Activated CD4-positive, alpha-beta T cell treated with anti-CD3 and anti-CD28 coated beads, Interleukin-2, amount 10 ng/mL, durations not matched to agents 24 days and 14 days (primary cell): ENCODE measurements at places on chromosomes 6 and 20. TPM values are rescaled to one million over a fixed set of nuclear protein-coding genes. Genes with fewer than 3 reads are reported as not detected.

DNA sequence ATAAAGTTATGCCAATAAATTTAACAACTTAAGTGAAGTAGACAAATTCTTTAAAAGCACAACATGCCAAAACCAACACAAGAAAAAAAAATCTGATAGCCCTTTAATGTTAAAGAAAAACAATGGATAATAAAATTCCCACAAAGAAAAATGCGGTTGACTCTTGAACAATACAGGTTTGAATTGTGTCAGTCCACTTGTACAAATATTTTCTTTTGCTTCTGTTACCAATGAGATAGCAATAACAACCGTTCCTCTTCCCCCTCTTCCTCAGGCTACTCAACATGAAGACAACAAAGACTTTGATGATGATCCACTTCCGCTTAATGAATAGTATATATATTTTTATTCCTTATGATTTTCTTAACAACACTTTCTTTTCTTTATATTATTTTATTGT is 283.9 kb upstream of the MAN1A1 start:
- DNase-seq, result no peak
- peaks cover 4% of the 10 kb centered on the region for H3K4me1 ChIP-seq
- no peak overlapping the region for H3K4me3 ChIP-seq
- no peaks in the 10 kb centered on the region for H3K36me3 ChIP-seq
- peaks cover 10% of the 10 kb centered on the region for H3K27me3 ChIP-seq

DNA sequence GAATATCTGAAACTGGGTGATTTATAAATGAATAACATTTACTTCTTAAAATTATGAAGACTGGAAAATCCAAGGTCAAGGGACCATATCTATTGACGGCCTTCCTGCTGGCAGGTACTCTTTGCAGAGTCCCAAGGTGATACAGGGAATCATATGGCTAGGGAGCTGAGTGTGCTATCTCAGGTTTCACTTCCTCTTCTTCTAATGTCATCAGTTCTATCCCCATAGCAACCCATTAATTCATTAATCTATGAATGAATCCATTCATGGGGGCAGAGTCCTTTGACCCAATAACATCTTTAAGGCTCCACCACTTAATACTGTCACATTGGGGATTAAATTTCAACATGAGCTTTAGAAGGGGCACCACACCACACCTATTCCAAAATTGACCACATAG is 772.0 kb downstream of the HACE1 start:
- no peaks in the 10 kb centered on the region for H3K4me1 ChIP-seq
- H3K4me3 ChIP-seq, result no peak overlapping the region
- H3K36me3 ChIP-seq, result no peaks in the 10 kb centered on the region
- no peak overlapping the region for H3K27ac ChIP-seq
- DNase-seq, result no peak
- no peaks in the 10 kb centered on the region for H3K27me3 ChIP-seq

DNA sequence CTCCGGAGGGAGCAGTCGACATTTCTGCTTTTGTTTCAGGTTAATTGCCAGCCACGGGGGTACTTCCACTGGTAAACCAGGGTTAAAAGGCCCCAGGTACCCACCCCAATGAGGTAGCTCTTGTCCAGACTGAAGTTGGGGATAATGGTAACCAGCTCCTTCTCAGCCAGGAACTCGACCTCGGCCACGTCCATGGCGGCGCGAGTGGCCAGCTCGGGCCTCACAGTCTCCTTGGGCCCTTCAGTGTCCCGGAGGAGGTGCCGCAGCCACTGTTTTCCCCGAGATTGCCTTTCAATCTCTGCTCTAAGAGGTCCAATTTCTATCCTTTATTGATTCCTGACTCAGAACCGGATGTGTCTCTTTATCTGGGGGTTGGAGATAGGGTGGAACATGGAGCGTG is 13.7 kb downstream of the ARHGAP40 start:
- H3K4me3 ChIP-seq, result no peak overlapping the region
- H3K36me3 ChIP-seq, result no peaks in the 10 kb centered on the region
- H3K27ac ChIP-seq, result no peak overlapping the region
- DNase-seq, result no peak
- no peaks in the 10 kb centered on the region for H3K4me1 ChIP-seq

DNA sequence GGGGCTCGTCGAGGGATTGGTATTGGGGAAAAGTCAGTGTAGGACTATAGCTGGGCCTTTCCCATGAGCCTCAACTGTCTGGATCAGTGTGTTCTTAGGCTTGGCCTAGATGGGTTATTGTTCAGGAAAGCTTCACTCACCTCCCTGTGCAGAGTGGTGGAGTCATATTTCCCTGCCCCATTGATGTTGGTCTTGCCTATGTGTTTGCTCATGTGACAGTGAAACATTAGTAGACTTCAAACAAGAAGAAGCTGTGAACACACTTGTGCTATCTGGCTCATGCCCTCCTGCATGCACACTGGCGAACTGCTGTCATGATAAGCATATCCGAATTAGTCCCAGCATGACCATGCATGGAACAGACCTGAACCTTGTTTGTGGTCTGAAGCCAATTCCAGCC is 171.1 kb downstream of the DHX35 start:
- no peak overlapping the region for H3K27ac ChIP-seq
- H3K4me3 ChIP-seq, result no peak overlapping the region
- DNase-seq, result no peak
- no peaks in the 10 kb centered on the region for H3K36me3 ChIP-seq

- no peak for DNase-seq
- no peak overlapping the region for H3K4me3 ChIP-seq
- H3K27me3 ChIP-seq, result no peaks in the 10 kb centered on the region
- no peak overlapping the region for H3K27ac ChIP-seq
- H3K36me3 ChIP-seq, result peaks cover 52% of the 10 kb centered on the region
Observed at GRCh38 chr6:45500924-45501816, 123.4 kb upstream of the SUPT3H start.

KHDRBS2 gene
- total RNA-seq, result not detected in 2 replicates

- no peaks in the 10 kb centered on the region for H3K27me3 ChIP-seq
- no peak overlapping the region for H3K27ac ChIP-seq
- no peak for DNase-seq
- no peaks in the 10 kb centered on the region for H3K36me3 ChIP-seq
- H3K4me1 ChIP-seq, result peaks cover 1% of the 10 kb centered on the region
Observed at GRCh38 chr20:3553663-3554062, 82.8 kb downstream of the ATRN start.

PROKR2 gene
- not detected in 2 replicates for total RNA-seq

GRCh38 chr6:139295901-139296300 is 4.1 kb upstream of the TXLNB start:
- peak; percentile 38 for DNase-seq
- no peak overlapping the region for H3K27ac ChIP-seq
- no peak overlapping the region for H3K4me3 ChIP-seq
- no peaks in the 10 kb centered on the region for H3K27me3 ChIP-seq

KHDC1 gene
- 5.1 and 5.2 TPM in 2 replicates for total RNA-seq

CHRNA4 gene
- not detected in 2 replicates for total RNA-seq

GRCh38 chr6:26457806-26458688 is at the start of gene BTN2A1:
Gene BTN2A1, plus strand, starts transcription at chr6:26457955. Its CDS starts 682 bp downstream, at chr6:26458637.
- H3K4me3 ChIP-seq, result peak within 1 kb of the TSS; percentile 95
- H3K4me1 ChIP-seq, result peaks cover 48% of the 10 kb centered on the region
- peaks cover 39% of the 10 kb centered on the region for H3K36me3 ChIP-seq
- no peaks in the 10 kb centered on the region for H3K27me3 ChIP-seq
- H3K27ac ChIP-seq, result peak within 1 kb of the TSS; percentile 94
- DNase-seq, result peak; percentile 92

DNA sequence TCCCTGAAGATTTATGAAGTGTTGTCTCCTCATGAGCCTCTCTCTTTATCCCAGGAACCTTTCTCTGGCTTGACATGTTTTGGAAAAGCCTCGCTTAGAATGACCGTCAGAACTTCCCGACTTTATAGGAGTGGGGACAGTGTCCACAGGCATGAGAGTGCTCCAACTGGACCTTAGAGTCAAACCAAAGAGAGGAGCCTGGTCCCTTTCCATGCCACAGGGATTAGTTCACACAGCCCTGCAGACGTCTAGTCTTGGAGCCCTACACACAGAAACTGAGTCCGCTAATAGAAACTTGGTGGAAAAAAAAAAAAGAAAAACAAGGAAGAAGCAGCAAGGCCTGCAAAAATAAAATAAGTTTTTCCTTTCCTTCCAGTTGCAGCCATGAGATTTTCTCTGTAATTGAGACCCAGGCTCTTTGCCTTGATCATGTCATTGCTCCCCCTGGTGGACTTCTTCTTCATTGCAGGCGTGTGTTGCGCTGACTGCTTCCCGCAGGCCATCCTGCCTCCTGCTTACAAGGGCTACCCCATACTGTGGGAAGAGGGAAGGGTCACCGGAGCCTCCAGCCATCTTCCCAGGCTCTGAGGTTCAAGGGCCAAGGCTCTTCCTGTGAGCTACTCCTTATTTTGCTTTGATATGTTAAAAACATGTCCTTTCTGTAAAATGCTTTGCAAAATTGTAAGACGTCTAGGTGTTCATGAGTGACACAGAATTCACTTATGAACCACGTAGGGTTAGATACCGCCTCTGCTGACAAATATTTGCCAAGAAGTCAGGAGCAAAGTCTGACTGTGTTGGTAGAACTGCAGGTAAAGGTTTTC is 201.0 kb downstream of the UST start:
- peaks cover 2% of the 10 kb centered on the region for H3K4me1 ChIP-seq
- DNase-seq, result peak; percentile 93
- H3K4me3 ChIP-seq, result no peak overlapping the region
- no peaks in the 10 kb centered on the region for H3K36me3 ChIP-seq

GRCh38 chr6:42388046-42388445 is 63.7 kb downstream of the TRERF1 start:
- H3K36me3 ChIP-seq, result peaks cover 27% of the 10 kb centered on the region
- no peaks in the 10 kb centered on the region for H3K27me3 ChIP-seq
- peak overlapping the region; percentile 100 for H3K27ac ChIP-seq
- no peak for DNase-seq

DNA sequence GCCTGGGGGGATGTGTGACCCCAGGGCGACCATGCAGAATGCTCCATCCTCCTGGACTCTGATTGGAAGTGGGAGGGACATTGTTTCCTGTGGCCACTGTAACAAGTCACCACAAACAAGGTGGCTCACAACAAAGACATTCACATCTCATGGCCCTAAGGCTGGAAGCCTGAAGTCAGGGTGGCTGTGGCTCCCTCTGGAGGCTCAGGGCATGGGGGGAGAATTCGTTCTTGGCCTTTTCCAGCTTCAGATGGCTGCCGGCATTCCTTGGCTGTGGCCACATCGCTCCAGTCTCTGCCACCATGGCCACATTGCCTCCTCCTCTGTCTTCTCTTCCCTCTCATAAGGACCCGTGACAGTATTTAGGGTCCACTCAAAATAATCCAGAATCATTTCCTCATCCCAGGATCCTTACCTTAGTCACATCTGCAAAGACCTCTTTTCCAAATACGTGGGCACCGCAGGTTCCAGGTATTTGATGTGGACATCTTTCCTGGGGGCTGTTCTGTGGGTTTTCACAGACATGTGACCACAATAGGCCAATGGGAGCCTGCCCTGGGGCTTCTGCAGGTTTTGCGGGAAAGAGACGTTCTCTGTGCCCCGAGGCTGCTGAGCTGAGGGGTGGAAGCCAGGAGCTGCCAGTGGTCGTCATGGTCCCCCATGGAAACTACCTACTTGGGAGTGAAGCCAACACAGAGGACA is 249.3 kb downstream of the PREX1 start:
- H3K36me3 ChIP-seq, result no peaks in the 10 kb centered on the region
- no peak overlapping the region for H3K27ac ChIP-seq
- no peak for DNase-seq
- no peak overlapping the region for H3K4me3 ChIP-seq
- peaks cover 10% of the 10 kb centered on the region for H3K27me3 ChIP-seq

DNA sequence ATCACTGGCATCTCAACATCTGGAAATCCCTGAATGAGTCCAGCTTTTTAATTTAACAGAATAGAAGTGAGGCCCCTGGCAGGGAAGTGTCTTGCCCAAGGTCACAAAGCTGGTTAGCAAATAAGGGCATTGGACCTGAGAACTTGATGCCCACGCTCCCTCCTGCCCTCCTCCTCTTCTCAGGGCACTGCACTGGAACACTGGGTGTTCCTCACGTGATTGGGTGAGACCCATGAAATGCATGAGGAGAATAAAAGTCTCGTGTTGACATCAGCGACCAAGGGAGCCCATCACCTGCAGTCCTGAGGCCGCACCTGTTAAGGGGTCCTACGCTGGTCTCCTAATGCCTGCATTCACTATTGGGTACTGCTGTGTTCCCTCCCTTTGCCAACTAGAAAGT is 7.4 kb downstream of the FAM50B start:
- H3K4me3 ChIP-seq, result no peak overlapping the region
- H3K36me3 ChIP-seq, result peaks cover 6% of the 10 kb centered on the region
- no peaks in the 10 kb centered on the region for H3K4me1 ChIP-seq
- peaks cover 23% of the 10 kb centered on the region for H3K27me3 ChIP-seq
- no peak for DNase-seq
- no peak overlapping the region for H3K27ac ChIP-seq

DNA sequence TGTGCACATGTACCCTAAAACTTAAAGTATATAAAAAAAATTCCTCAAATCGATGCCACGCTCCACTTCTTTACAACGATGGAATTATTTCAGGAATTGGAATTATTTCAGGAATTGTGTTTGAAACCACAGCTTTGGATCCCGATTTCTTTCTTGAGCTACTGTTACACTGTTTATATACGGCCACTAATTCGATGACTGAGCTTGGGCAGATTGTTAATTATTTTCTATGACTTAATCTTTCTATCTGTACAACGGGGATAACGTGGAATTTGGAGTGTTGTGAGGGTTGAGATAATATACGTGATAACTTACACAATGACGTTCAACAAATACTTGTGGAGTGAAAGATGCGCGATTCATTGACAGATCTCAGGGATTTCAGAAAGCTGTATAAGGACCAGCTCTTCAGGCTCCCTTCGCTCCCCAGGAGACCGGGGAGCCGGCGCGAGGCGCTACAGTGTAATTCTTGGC is 171.3 kb downstream of the SLC16A10 start:
- no peak for DNase-seq
- H3K36me3 ChIP-seq, result peaks cover 6% of the 10 kb centered on the region
- peak overlapping the region; percentile 84 for H3K4me3 ChIP-seq
- H3K27ac ChIP-seq, result peak overlapping the region; percentile 91

GRCh38 chr6:164665328-164665727 is 644.1 kb downstream of the C6orf118 start:
- H3K27ac ChIP-seq, result no peak overlapping the region
- no peak overlapping the region for H3K4me3 ChIP-seq
- no peaks in the 10 kb centered on the region for H3K27me3 ChIP-seq
- DNase-seq, result no peak
- no peaks in the 10 kb centered on the region for H3K4me1 ChIP-seq

SDCBP2 gene
- 2.0 and 3.0 TPM in 2 replicates for total RNA-seq
